ENCODE measurements at places on chromosomes 4 and X.

- no peak for DNase-seq
Measured at GRCh38 chrX:153688911-153689590, 1.3 kb downstream of the SLC6A8 start.

GRCh38 chr4:39977489-39978377 is at the start of gene PDS5A:
PDS5A (minus strand) TSS chr4:39977911; CDS start chr4:39976577, 1,334 bp downstream.
- peak; percentile 72 for DNase-seq

DNA sequence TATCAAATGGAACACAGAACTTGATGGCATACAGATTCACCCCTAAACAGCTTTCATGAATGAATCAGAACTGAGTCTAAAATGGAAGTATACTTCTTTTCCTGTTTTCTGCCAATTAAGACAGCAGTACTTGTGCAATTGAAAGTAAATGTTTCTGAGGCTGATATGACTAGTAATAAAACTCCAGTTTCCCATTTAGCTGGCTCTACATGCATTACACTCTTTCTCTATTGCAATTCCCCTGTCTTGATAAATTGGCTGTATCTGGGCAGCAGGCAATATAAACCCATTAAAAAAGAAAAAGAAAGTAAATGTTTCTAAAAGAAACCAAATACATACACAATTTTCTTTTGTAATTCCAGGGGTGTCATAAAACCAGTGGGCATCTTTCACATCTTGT is 4.6 kb downstream of the NOA1 start:
- no peak for DNase-seq

GRCh38 chr4:88062843-88063242 is 55.4 kb downstream of the PKD2 start:
- no peak for DNase-seq

- DNase-seq, result no peak
Measured at GRCh38 chr4:55326629-55327028, 19.4 kb upstream of the SRD5A3 start.

DNA sequence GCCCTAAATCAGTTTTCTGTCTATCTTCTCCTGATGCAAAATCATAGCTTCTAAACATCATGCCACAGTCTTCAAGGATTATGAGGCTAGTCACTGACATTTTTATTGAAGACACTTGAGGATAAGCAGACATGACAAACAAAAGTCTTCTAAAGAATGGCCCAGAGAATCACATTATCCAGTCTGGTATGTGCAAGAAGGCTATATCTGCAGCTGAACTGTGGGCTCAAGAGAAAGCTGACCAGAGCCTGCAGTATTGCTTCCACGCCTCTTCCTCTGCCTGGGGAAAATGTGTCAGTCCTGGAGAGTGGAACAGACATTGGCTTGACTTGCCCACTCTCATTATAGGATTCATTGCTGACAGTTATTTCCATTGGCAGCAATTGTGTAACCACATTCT is 553.5 kb downstream of the SPOCK3 start:
- DNase-seq, result no peak

DNA sequence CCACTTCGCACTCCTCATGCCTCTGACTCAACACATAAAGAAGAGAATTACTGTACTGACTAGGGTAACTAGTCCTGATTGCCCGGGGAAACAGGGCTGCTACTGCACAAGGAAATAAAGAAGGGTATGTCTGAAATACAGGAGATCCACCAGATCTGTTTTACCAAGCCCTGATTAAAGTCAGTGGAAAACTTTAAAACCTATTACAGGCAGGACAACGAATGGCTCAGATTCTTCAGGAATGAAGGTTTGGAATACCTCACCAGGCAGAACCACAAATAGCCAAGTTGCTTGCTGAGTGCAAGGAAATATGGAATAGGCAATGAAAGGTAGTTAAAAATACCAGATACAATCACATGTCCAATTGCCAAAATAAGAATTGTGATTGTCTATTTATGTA is 17.3 kb downstream of the LAMTOR3 start:
- DNase-seq, result no peak

GRCh38 chr4:7015383-7016035 is 27.7 kb upstream of the TADA2B start:
- no peak for DNase-seq

DNA sequence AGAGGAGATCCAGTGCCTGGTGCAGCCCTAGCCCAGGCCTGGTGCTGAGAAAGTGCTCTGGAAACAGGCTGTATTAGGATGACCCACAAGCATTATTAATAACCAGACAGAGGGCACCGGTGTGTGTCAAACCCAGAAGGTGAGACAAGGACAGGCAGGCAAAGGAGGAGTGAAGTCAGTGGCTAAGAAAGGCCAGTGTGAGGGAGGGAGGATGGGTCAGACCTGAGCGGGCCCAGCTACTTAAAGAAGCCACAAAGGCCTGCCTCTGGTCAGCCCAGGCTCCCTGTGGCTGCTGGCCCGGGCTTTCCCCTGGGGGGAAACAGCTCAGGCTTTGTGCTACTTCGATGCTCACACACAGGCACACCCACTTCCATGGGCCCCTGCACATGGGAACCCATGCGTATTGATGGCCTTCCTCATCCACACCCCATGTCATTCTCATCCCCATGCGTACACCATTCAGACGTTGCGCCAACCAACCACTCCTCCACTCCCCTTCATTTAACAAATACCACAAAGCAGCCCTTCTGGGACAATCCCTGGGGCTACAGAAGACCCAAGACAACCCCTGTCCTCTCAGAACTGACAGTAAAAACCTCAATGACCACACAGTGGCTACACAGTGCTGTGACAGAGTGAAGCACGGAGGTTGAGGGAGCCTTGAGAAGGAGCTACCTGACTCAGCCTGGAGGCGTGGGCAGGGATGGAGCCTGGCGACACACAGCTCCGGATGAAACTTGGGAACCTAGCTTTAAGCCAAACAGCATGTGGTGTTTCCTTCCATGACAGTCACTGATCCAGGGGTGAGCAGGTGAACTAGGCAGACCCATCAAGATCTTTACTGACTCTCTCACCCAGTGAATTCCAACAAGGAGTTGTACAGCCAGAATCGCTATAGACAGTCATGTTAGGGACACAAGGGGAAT is 24.9 kb upstream of the MTM1 start:
- DNase-seq, result no peak

- DNase-seq, result peak; percentile 1
Measured at GRCh38 chr4:37338972-37339371, 94.4 kb downstream of the NWD2 start.

DNA sequence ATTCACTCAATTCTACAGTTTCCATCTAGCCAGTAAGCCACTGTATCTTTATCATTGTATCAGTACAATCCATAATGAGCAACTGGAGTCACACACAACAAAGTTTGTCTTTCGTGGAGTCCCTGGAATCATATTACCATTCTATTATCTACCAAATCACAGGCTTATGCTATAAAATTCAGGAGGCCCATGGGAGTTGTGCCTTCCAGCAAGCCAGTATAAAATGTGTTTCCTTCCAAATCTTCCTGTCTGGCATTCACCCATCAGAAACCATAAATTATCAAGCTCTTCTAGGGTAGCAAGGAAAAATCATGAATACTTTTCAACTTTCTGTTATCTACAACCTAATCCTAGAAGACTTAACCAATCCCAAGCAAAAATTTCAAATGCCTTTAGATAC is 1383.3 kb upstream of the PCDH7 start:
- no peak for DNase-seq

DNA sequence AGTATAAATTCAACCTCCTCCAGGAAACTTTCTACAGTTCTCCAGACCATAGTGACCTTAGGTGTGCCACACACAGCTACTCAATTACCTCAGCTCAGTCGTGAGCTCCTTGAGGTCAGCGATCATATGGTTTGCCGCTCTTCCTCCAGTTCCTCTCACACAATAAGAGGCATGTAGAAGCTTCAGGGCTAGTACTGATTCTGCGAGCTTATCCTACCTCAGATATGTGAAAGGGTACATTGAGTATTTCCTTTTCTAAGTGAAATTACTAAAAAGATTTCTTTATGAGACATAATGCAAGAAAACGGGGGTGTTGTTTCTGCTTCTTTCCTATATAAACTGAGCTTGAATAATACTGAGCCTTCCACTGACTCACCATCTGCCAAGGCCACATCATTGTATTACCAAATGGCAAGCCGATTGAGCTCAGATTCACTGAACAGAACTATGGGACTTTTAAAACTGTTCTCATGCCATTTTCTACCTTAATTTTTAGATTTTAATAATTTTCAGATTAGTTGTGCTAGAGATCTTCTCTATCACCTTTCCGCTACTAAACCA is 183.1 kb downstream of the HS6ST2 start:
- no peak for DNase-seq

GRCh38 chr4:186676531-186677161 is 47.0 kb downstream of the FAT1 start:
- DNase-seq, result peak; percentile 85

DNA sequence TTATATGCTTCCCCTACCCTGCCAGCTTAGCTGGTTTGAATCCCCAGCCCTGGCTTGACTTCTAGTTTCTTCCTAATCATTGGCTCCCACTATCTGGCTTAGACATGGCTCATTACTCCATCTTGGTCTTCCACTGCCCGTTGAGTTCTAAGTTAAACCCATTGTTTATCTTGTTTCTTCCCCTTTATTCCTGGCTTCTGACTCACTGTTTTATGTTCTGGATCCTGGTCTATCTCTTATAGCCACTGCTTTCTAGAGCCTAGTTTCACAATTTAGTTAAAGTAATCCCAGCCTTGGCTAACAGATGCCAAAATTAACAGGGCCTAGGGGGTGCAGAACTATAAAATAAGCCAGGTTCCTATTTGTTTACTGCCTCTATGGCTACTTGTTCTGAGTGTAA is 120.9 kb downstream of the ARHGEF9 start:
- no peak for DNase-seq

DNA sequence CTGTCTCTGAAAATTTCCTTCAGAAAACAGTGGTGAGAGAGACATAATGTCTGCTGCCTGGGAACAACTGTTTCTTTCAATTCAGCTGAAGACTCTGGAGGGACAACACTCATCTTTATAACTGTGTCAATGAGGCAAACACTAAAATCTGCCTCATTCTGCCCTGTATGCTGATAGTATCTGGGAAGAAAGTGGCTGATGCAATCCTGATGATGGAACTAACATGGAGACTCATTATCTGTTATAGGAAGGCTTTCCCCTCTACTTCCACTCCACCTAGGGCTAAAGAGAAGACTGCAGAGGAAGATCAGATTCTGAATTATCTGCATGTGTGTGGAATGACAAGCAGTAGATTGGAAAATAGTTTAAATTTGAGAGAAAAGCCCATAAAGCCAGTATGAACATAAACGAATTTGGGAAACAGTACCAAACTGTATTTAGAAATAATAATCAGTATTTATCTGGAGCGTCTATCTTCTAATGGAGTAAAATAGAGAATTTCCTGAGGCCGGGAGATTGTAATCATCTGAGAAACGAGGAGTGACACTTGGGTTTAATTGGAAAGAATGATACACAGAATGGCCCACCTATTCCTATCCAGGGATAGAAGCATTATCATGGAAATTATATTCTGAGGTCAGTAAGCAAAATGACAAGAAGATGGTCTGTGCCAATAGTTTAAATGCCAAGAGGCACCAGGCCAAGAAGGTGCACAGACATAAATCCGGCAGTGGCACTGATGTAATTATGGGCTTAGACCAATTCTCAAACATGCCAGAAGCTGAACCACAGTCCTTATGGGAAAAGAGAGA is 85.4 kb downstream of the SHISA3 start:
- DNase-seq, result no peak

GRCh38 chr4:127538016-127538415 is 94.7 kb upstream of the INTU start:
- no peak for DNase-seq

- no peak for DNase-seq
Measured at GRCh38 chr4:177803151-177803550, 360.9 kb upstream of the AGA start.

DNA sequence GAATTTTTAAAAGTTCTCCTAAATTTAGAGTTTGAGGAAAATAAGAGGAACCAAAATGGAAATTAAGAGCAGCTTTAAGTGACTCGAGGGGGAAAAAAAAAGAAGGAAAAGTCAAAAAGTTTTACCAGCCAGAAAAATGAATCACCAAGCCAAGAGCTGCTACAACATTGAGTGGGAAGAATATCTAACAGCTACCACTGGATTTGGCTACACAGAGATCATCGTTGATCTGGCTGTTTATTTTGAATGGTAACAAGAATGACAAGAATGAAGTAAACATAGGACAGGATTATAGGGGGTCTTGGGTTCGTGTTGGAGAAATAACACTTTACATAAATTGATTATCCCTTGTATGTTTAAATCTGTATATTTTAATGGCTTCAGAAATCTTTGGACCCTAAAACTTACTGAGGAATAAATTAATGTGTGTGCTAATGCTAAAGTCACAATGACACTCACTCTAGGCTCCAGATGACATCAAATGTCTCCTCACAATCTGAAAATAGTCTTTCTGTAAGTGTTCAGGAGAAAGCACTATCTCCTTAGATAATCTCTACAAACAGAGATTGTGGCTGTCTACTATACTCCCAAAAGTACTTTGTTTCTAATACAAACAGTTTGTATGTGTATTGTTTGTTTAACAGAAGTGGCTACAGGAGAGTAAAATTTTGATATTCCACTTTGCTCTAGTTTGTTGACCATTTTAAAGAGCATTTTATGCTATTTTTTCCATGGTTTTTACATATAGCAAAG is 3.1 kb upstream of the CSN3 start:
- no peak for DNase-seq

DNA sequence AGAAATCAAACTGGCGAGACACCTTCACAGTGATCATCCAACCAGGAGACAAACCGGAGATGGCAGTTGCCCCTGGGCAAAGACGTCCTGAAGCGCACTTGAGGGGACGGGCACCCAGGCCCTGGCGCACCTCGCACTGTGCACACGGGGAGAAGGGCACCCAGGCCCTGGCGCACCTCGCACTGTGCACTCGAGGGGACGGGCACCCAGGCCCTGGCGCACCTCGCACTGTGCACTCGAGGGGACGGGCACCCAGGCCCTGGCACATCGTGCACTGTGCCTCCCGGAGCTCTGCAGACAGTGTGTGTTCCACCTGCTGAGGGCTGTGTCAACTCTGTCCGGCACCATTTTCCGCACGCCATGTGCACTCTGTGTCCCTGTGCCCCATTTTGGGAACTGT is 34.6 kb upstream of the CPLX1 start:
- DNase-seq, result no peak

GRCh38 chrX:40088299-40088625 is 9.5 kb downstream of the BCOR start:
- DNase-seq, result no peak

- DNase-seq, result no peak
Measured at GRCh38 chrX:135024526-135024925, 2.2 kb upstream of the RTL8B start.

GRCh38 chr4:13705521-13706041 is 78.1 kb upstream of the BOD1L1 start:
- peak; percentile 75 for DNase-seq

GRCh38 chr4:53830511-53830910 is 233.9 kb downstream of the CHIC2 start:
- DNase-seq, result no peak

DNA sequence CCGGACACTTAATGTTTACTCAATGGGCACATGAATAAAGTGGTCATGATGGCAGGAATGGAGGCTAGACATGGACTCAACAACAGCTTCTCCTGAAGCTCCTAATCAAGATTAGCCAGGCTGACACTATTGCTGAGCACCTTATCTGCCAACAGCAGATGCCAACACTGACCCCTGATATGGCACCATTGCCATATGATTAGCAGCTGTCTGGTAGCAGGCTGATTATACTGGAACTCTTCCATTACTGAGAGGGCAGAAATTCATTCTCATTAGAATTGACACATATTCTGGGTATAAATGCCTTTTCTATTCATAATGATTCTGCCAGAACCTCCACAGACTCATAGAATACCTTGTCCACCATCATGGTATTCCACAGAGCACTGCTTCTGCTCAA is 18.4 kb upstream of the AFF1 start:
- no peak for DNase-seq

GRCh38 chrX:29196501-29196900 is 609.3 kb downstream of the IL1RAPL1 start:
- no peak for DNase-seq
